OCI-LY7 (cell line): ENCODE measurements at places on chromosomes 13 and 19.

DNA sequence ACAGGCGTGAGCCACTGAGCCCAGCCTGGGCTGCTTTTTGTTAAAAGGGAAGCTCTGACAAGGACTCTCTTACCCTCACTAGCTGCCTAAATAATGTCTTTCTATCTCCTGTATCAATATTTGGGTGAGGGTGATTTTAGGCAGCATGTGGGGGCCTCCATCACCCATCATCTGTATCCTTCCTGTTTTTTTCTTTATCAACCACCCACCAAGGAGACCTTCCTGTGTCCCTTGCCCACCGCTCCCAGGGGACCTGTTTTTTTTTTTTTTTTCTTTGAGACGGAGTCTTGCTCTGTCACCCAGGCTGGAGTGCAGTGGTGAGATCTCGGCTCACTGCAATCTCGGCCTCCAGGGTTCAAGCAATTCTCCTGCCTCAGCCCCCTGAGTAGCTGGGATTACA lies 5.4 kb upstream of the NDUFB7 start:
- peak; percentile 82 for DNase-seq

GRCh38 chr13:95418946-95419345 lies 117.7 kb upstream of the ABCC4 start:
- DNase-seq: no peak

- no peak for DNase-seq
Observed at GRCh38 chr13:97809576-97809975, 143.9 kb upstream of the IPO5 start.

GRCh38 chr19:58568453-58569130 lies 4.5 kb downstream of the MZF1 start:
- no peak for DNase-seq

- DNase-seq: no peak
Observed at GRCh38 chr13:47588676-47589075, 412.4 kb downstream of the SUCLA2 start.

GRCh38 chr19:51765086-51765485 lies 4.1 kb downstream of the FPR2 start:
- DNase-seq: no peak

DNA sequence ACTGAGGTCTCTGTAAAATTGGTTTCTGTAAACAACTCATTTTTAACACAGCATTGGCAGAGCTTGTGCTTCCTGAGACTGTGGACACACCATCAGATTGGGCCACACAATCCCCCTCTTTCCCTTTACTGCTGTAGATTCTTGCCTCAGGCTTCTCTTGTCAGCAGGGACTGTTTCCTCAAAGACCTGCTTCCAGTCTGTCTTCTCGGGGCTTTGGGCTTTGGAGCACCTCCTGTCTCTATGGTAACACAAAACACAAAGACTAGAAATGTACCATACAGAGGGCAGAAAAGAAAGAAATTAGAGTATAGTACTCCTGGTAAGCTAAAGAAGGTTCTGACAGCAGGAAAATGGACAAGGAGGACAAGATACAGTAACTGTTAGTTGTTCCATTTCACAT lies 484.5 kb downstream of the DIAPH3 start:
- no peak for DNase-seq

- no peak for DNase-seq
Observed at GRCh38 chr13:77893066-77893465, 25.6 kb downstream of the EDNRB start.

GRCh38 chr19:47240996-47241918 lies 10.3 kb upstream of the BBC3 start:
- peak; percentile 74 for DNase-seq

- no peak for DNase-seq
Observed at GRCh38 chr19:1852581-1853128, 4.4 kb upstream of the REXO1 start.
